Posterior vena cava (tissue), 2 donors: ENCODE measurements at places on chromosomes 2 and 18.
A peak's percentile ranks its signal among the peaks of the same experiment; 100 is the strongest.

GRCh38 chr2:72893594-72894319 lies 6.5 kb downstream of the SPR start:
- DNase-seq: peak; percentile 84

GRCh38 chr2:165141601-165142354 lies 62.1 kb downstream of the SCN3A start:
- no peak for DNase-seq

DNA sequence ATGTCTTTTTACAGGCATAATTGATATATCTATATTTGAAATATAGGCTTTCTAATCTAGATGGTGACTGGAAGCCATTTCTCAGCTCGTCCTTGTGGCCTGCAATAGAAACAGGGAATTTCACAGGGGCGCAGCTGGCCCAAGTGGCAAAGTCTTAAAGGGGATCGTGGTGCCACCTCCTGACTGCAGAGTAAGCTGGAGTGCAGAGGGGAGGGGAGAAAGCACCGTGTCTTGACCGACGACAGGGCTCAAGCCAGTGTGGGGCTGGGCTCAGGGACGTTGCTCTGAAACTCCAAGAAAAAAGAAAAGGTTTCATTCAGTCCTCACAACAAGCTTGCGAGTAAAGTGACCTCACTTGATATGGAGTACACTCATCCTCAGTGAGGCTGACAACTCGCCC lies 255.1 kb downstream of the DCDC2C start:
- DNase-seq: no peak

DNA sequence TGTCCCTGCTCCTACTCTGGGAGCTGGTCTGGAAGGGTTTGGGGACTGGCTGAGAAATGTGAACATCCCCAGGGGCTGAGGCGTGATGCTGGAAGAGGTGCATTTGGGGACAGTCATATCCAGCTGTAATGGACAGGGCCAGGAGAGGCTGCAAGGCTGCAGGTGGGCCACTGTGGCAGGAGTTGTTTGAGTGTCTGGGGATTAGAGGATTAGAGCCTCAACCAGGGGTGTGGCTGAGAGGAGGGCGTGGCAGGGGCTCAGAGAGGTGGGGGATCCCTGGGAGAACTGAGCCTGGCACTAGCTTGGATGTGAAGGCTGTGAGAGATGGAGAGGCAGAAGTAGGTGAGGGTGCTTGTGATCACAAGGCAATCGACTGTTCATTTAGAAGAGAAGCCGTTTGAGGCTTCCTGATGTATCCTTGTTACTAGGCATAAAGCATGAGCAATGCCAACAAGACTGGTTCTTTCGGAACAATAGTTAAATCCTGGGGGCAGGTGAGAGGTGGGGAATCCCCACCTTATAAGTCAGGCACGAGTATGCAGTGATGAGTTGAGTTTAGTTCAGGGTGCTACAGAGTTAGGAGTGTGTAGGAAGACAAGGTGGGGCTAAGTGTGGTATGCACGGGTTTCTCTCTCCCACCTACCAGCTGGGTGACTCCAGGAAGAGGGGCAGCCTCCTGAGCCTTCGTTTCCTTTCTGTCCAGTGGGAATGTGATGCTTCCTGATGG lies 31.9 kb downstream of the SH3RF3 start:
- no peak for DNase-seq

- no peak for DNase-seq
Observed at GRCh38 chr2:68715353-68716041, 19.1 kb upstream of the ARHGAP25 start.

- no peak for DNase-seq
Observed at GRCh38 chr2:64442801-64443429, 11.0 kb upstream of the LGALSL start.

GRCh38 chr2:112840068-112840445 lies 3.5 kb upstream of the IL1B start:
- DNase-seq: no peak
